ENCODE measurements at places on chromosomes 3 and 15.

DNA sequence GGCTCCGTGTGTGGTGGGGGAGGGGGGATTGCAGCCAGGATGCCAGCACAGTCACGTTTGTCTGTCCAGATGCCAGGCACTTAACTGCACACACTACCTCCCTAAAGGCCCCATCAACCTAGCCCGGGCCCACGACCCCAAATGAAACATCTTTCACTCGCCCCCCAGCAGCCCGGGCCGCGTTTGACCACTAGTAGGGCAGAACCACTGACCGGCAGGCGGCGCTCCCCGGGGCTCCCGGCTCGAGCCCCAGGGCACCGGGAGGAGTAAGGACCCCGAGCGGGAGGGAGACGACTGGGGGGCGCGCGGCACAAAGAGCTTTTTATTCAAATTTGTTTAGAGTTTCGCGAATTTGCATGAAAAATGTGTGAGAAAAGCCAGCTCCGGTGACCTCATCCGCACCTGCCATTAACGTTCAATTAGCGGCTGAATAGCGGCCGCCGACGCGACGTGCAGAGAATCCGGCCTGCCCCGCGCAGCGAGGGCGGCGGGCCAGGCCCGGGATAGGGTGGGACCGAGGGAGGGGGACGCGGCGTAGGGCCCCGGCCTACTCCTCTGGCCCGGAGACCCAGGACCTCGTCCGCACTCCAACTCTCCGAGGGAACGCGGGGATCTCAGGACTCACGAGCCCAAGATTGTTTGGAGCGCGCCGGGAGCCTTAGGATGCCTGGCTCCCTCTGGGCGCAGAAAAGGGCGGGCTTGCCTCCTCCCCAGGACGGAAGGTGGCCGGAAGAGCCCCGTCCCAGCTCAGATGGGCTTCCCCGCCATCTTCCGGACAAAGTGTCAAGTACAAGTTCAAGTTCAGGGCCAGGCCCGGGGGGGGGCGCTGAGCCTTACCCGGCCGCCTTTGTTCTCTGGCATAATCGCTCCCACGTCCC lies 64.9 kb upstream of the POLG start:
- no peak for DNase-seq

GRCh38 chr15:85422607-85423006 lies 42.2 kb downstream of the AKAP13 start:
- no peak for DNase-seq

DNA sequence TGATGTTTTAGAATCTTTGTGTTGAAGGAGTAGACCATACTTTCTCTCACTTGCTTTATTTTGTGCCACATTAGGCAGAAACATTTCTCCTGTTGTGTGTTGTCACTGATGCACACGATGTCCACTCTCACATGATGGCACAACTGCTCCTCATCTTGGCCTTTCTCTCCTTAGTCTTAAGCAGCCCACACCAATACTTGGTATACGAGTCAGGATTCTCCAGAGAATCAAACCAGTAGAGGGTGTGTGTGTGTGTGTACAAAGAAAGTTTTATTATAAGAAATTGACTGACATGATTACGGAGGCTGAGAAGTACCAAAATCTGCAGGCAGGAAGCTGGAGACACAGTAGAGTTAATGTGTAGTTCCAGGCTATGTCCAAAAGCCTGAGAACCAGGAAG lies 187.1 kb downstream of the ALCAM start:
- DNase-seq = no peak

DNA sequence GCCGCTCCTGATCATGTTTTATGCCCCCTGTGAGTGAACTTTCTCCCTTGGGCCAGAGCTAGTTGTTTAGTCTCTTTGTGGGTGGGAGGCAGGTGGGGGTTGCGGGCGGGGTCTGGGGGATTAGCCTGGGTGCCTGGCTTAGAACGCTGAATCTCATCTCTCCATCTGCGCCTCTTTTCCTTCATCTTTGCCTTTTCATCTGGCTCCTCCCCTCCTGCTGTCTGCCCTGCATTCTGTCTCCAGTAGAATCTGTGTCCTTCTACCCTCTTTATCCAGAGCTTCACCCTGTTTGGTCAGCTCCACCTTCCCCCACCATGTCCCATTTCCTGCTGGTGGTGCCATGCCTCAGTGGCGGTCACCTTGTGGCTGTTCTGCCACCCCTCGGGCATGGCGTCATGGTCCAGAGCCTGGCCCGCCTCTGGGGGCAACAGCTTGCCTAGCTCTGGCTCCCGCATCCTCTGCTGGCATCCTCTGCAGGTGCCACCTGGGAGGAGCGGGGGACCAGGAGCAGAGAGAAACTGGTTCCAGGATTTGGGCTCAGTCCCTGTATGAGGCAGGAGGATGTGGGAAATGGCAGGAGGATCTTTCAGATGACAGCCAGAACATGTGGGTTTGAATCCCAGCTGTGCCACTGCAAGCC lies 44.3 kb downstream of the PDIA5 start:
- no peak for DNase-seq

- DNase-seq = no peak
Measured at GRCh38 chr15:85920956-85921355, 126.2 kb upstream of the KLHL25 start.

- DNase-seq = peak; percentile 27
Measured at GRCh38 chr15:72599855-72600464, 54.5 kb upstream of the GOLGA6B start.

GRCh38 chr3:9503283-9503682 lies 50.3 kb downstream of the LHFPL4 start:
- peak; percentile 68 for DNase-seq

GRCh38 chr3:120071259-120071658 lies 23.0 kb downstream of the GSK3B start:
- DNase-seq = no peak

DNA sequence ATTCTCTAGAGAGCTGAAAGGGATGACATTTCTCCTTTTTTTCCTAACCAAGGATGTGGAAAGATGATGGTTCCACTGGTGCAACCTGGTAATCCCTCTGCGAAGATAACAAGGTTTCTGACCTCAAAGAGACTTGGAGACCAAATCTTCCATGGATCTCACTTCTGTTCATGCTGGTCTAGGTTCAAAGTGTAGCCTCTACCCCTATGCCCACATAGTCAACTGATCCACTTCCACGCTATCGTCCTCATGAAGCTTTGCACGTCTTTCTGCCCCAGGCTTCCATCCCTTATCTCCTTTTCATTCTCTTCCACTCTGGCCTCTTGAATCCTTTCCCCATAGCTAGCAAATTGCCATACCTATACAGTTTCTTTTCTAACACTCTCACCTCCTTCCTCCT lies 8.8 kb upstream of the MED12L start:
- no peak for DNase-seq

GRCh38 chr3:150138824-150139223 lies 168.1 kb upstream of the PFN2 start:
- DNase-seq = no peak

DNA sequence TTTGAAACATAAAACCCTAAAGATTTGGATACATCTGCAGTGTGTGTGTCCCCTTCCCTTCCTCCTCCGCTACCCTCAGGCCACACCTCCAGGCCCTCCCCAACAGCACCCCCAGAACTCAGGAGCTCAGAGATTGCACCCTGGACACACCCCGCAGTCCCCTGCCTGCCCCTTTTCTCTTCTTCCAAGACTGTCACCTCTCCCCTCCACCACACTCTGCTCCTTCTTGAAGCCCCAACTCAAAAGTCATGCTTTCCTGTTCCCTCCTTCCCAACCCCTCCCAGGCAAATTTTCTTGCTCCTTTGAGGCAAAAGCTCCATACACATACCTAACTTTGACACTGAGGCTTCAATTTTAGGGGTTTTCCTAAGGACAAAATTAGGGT lies 285.7 kb upstream of the STT3B start:
- no peak for DNase-seq

- no peak for DNase-seq
Measured at GRCh38 chr3:127228866-127229265, 35.9 kb downstream of the PRR23E start.

GRCh38 chr15:100733101-100733842 lies 130.9 kb downstream of the ASB7 start:
- no peak for DNase-seq
